ENCODE measurements at places on chromosomes 2 and 18. TPM values are rescaled to one million over a fixed set of nuclear protein-coding genes. Genes with fewer than 3 reads are reported as not detected.

GRCh38 chr2:181456660-181457120, 496 bp upstream of the ITGA4 start:
- H3K27me3 ChIP-seq: peaks cover 46% of the 10 kb centered on the region
- H3K4me3 ChIP-seq: peak overlapping the region; percentile 86
- no peaks in the 10 kb centered on the region for H3K36me3 ChIP-seq
- DNase-seq: peak; percentile 31
- no peak overlapping the region for H3K27ac ChIP-seq

GRCh38 chr2:137959166-137959565, 5.1 kb upstream of the HNMT start:
- H3K27me3 ChIP-seq: no peaks in the 10 kb centered on the region
- H3K4me3 ChIP-seq: no peak overlapping the region
- H3K36me3 ChIP-seq: no peaks in the 10 kb centered on the region
- H3K4me1 ChIP-seq: peaks cover 9% of the 10 kb centered on the region
- H3K27ac ChIP-seq: no peak overlapping the region

The KIF3C gene
- 56.2 TPM for total RNA-seq

GRCh38 chr2:213766062-213766461, 481.8 kb downstream of the SPAG16 start:
- no peak overlapping the region for H3K27ac ChIP-seq
- no peak for DNase-seq
- H3K36me3 ChIP-seq: no peaks in the 10 kb centered on the region
- no peaks in the 10 kb centered on the region for H3K4me1 ChIP-seq
- no peak overlapping the region for H3K4me3 ChIP-seq
- H3K27me3 ChIP-seq: no peaks in the 10 kb centered on the region

- H3K27me3 ChIP-seq: no peaks in the 10 kb centered on the region
- H3K36me3 ChIP-seq: no peaks in the 10 kb centered on the region
- no peak for DNase-seq
These were observed 62.4 kb upstream of the TNP1 start for GRCh38 chr2:216922175-216922780.

The OTOS gene
- total RNA-seq: not detected

- no peaks in the 10 kb centered on the region for H3K4me1 ChIP-seq
- H3K4me3 ChIP-seq: no peak overlapping the region
- H3K27me3 ChIP-seq: no peaks in the 10 kb centered on the region
- no peak for DNase-seq
These were observed 223.0 kb upstream of the DOK6 start for GRCh38 chr18:69177702-69178101.

The C2orf81 gene
- total RNA-seq: 7.9 TPM

DNA sequence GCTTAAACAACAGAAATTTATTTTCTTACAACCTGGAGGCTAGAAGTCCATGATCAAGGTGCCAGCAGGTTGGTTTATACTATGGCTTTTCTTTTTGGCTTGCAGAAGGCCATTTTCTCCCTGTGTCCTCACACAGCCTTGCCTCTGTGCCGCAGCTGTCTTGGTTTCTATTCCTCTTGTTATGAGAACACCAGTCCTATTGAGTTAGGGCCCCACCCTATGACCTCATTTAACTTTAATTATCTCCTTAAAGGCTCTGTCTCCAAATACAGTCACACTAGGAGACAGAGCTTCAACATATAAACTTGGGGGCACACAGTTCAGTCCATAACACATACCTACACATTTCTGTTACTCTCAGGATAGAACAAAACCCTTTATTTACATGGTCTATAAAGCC, 17.3 kb upstream of the RHOB start:
- no peak for DNase-seq
- no peaks in the 10 kb centered on the region for H3K36me3 ChIP-seq
- no peaks in the 10 kb centered on the region for H3K27me3 ChIP-seq
- H3K27ac ChIP-seq: no peak overlapping the region
- no peak overlapping the region for H3K4me3 ChIP-seq

DNA sequence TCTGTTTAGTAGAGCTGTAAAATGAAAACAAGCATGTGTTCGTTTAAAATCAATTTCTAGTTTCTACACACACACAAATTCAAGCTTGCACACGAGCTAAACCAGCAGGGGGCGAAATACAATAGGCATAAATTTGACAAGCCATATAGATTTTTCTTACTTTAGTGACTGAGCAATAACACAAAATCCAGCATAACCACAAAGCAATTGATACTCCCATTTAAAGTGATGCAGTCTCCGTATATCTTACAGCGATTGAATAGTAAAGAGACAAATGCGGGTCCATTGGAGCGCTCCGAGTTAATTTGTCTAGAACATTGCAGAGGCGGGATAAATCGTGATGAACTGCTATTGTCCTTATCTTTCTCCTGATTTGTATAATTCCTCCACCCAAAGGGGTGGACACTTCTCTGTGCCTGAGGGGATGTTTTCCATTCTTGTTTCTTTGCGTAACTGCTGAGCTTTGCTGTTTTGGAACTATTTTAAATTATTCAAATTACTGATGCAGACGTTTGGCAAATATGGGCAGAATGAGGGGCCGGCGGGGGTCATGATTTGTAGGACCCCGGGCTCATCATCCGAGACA, 1.2 kb upstream of the AFTPH start:
- DNase-seq: peak; percentile 57
- peaks cover 21% of the 10 kb centered on the region for H3K4me1 ChIP-seq
- H3K4me3 ChIP-seq: peak overlapping the region; percentile 100

- peaks cover 10% of the 10 kb centered on the region for H3K36me3 ChIP-seq
- H3K27ac ChIP-seq: peak overlapping the region; percentile 60
- no peak overlapping the region for H3K4me3 ChIP-seq
- H3K4me1 ChIP-seq: peaks cover 47% of the 10 kb centered on the region
These were observed 89.9 kb downstream of the ERBB4 start for GRCh38 chr2:212448698-212449097.

DNA sequence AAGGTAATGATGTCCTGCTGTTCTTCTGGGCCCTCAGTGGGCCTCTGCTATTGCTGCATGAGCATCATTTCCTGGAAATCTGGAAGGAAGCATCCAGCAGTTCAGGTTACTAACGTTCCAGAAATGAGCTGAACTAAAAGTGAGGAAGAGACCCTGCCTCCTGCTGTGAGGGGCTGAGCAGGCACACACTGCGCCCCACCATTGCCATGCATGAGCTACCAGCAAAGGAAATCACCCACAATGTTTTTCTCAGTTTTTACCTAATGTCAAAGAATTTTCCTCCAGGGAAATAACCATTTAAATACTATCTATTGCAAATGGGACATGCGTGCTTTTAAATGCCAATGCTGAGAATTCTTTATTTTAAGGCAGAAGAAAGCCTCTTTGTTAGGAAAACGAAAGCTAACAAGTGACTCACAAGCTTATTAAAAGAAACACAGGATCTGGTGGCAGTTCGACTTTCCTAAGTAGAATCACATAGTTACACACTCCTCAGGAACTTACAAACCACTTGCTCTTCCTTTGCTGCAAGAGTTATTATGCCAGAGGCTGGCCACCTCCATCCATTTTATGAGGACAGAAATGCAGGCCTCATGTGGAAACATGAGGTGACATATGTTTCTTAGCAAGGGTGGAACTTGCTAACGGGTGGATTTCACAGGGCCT, 152.6 kb upstream of the TTC39C start:
- H3K4me1 ChIP-seq: peaks cover 16% of the 10 kb centered on the region
- DNase-seq: no peak
- H3K27ac ChIP-seq: peak overlapping the region; percentile 72
- H3K27me3 ChIP-seq: no peaks in the 10 kb centered on the region

DNA sequence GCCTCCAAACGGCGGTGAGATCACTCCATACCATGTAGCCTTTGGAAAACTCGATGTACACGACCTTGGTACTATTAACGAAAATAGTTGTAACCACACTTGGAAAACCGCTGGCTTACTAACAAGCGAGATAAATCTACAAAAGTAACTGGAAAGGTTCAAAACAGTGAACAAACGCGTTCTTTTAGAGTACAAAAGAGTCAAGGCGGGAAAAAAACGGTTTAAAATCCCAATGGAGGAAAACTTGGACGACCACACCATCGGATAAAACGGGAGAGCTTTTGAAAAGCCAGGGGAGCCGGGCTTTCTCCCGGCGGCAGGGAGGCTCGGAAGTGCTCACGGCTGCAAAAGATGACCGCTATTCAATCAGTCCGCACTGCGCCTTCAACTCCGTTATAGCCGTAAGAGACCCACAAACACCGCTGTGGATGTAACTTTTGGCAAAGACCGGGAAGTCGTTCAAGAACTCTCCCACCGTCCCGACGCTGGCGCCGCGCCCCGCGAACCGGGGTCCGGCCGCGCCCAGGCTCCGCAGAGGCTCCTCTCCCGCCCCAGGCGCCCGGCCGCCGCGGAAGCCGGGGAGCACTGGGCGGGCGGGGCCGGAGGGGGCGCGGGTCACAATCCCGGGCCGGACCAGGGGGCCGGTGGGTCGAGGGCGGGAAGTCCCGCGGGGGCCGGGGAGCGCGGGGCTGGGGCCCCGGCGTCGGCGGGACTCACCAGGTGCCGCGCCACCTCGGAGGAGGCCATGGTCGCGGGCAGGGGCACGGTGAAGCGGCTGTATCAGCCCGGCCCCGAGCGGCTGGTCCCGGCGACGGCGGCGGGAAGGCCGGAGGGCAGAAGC, 465 bp downstream of the SEPTIN10 start:
- H3K36me3 ChIP-seq: peaks cover 2% of the 10 kb centered on the region
- H3K4me1 ChIP-seq: peaks cover 66% of the 10 kb centered on the region
- no peak for DNase-seq

The ZNF519 gene
- total RNA-seq: 40.5 TPM

- H3K36me3 ChIP-seq: no peaks in the 10 kb centered on the region
- no peak for DNase-seq
- H3K4me3 ChIP-seq: no peak overlapping the region
- H3K4me1 ChIP-seq: peaks cover 3% of the 10 kb centered on the region
- no peaks in the 10 kb centered on the region for H3K27me3 ChIP-seq
These were observed 101.5 kb downstream of the TEX51 start for GRCh38 chr2:127000194-127000593.

DNA sequence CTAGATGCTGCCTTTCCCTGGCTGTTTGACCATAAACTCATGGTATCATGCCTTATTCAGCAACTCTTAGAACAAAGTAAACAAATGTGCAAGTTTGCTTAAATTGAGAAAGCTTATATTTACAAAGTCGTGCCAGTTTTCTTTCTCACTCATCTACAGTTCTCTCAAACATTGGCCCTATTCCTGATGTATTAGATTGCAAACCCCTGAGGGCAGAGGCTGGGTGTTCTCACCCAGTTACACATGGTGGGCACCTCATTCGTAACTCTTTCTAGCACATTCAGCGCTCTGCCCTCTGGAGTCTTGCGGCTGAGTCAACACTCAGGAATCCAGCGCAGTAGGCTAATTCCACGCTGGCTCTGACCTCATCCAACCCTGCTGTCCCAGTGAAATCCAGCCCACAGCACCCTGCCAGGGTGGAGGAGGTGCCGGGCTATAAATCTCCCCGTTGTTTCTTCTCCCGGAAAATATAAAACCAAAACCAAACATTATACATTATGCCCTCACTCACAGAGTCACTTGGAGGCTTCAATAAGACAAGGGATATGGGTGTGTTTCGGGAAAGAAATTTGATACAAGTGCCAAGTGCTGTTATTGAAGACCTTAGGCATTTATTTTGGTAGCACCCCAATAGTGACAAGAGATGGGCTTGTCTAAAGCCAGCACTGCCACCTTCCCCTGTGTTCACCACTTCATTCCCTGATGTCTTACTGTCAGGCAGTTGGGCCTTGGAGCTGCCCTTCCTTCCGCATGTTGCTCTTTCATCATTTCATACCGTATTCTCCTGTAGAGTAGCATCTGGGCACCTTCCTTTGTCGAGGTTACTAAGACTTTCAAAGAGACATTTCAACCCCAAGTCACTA, 287.4 kb downstream of the PRKCE start:
- H3K27ac ChIP-seq: no peak overlapping the region
- H3K27me3 ChIP-seq: no peaks in the 10 kb centered on the region
- no peak overlapping the region for H3K4me3 ChIP-seq
- no peak for DNase-seq
- H3K4me1 ChIP-seq: peaks cover 41% of the 10 kb centered on the region
- no peaks in the 10 kb centered on the region for H3K36me3 ChIP-seq

DNA sequence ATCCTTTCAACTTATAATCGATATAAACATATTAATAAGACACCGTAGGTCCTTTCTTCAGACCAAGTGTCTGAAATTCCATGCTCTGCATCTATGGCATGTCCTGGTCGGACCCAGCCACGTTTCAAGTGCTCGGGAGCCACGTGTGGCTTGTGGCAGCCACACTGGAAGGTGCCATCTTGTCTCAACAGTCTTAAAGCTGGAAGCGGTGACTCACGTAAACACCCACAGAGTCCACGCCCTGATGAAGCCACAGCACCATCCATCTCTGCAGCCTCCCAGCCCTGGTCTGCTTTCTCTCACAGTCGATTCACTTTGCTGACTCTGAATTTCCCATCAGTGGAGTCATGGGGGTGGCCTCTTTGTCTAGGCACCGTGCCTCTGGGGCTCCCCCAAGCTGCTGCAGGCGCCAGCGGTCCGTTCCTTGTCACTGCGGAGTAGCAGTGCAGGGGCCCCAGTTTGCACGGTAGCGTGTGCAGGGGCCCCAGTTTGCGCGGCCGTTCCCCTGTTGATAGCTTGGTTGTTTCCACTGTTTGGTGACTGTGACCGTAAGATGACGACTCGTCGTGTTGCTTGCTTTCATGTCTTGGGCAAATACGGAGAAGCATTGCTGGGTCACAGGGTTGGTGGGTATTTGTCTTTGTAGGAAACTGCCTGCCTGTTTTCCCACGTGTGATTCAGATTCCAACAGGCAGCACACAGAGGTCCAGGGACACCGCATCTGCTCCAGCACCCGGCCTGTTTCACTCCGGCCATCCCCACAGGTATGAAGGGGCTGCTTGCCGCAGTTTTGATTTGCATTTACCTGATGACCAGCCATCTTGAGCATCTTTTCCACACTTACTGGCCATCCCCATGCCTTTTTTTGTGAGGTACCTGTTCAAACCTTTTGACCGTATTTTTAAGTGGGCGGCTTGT, 240.3 kb downstream of the HDAC4 start:
- peaks cover 46% of the 10 kb centered on the region for H3K4me1 ChIP-seq
- H3K27ac ChIP-seq: no peak overlapping the region
- no peak overlapping the region for H3K4me3 ChIP-seq

- peak within 1 kb of the TSS; percentile 48 for H3K4me3 ChIP-seq
- H3K27ac ChIP-seq: no peak within 1 kb of the TSS
- H3K4me1 ChIP-seq: peaks cover 4% of the 10 kb centered on the region
- no peak for DNase-seq
- H3K27me3 ChIP-seq: peaks cover 62% of the 10 kb centered on the region
- H3K36me3 ChIP-seq: no peaks in the 10 kb centered on the region
These were observed at the start of gene AQP4 for GRCh38 chr18:26865557-26865956. Gene AQP4, minus strand, starts transcription at chr18:26865707. Its CDS starts 18 bp downstream, at chr18:26865689.

DNA sequence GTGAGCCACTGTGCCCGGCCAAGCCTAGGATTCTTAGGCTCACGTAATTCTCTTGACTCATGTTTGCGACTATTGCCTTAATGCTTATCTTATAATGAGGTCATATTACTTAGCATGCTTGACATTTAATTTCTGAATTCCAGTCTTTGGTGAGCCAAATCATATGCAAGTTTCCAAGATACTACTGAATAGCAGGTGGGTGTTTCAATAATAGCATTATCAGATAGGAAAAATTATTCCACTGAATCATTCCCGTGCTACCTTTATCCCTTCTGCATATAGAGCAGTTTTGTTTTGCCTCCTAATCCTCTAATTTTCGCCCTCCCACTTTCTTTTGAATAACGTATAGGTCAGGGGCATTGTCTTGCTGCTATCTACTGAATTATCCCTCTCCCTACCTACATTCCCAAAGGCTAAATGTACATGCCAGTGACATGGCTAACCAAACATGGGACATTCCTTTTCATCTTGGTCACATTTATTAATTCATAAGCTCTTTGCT, 4.9 kb downstream of the DAW1 start:
- no peak for DNase-seq
- H3K27ac ChIP-seq: no peak overlapping the region
- no peaks in the 10 kb centered on the region for H3K4me1 ChIP-seq
- no peaks in the 10 kb centered on the region for H3K36me3 ChIP-seq
- peaks cover 27% of the 10 kb centered on the region for H3K27me3 ChIP-seq

Measured in neural crest cell (in vitro differentiated cells).